ENCODE measurements at places on chromosomes 5 and 9.

DNA sequence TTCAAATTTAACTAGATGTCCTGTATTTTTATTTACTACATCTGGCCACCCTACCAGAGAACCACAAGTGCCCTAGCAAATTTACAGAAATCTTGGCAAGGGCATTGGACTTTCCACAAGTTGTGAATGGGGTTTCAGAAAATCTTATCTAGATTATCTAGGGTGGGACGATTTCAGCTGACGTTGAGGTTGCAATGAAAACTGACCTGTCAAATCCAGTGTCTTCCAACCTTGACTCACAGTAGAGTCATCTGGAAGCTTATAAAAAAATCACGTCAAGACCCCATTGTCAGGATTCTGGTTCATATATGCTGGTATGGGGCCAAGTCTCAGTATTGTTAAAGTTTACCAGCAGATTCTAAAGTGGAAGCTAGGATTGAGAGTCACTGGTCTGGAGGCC is 109.6 kb upstream of the ACTBL2 start:
- no peak for DNase-seq

- peak; percentile 40 for DNase-seq
Measured at GRCh38 chr5:128965011-128965637, at the start of gene SLC27A6. SLC27A6 (plus strand) TSS chr5:128965488; CDS start chr5:128966138, 650 bp downstream.

GRCh38 chr9:96691326-96691725 is 36.2 kb upstream of the PRXL2C start:
- no peak for DNase-seq

DNA sequence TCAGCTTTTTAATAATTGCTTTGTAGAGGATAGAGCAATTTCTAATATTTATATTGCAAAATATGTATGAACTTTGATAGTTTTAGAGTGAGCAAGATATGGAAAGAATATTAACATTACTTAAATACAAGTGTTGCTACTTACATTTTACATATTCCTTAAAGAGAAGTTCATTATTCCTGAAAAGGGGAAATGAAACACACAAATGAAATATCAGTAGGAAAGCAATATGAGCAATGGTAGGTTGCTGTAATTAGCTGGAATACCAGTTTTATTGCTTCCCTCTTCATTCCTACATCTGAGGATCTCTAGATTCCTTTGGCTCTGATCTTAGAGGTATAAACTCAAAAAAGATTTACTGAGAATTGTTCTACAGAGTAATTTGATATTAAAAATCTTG is 414.1 kb downstream of the FAM170A start:
- no peak for DNase-seq

DNA sequence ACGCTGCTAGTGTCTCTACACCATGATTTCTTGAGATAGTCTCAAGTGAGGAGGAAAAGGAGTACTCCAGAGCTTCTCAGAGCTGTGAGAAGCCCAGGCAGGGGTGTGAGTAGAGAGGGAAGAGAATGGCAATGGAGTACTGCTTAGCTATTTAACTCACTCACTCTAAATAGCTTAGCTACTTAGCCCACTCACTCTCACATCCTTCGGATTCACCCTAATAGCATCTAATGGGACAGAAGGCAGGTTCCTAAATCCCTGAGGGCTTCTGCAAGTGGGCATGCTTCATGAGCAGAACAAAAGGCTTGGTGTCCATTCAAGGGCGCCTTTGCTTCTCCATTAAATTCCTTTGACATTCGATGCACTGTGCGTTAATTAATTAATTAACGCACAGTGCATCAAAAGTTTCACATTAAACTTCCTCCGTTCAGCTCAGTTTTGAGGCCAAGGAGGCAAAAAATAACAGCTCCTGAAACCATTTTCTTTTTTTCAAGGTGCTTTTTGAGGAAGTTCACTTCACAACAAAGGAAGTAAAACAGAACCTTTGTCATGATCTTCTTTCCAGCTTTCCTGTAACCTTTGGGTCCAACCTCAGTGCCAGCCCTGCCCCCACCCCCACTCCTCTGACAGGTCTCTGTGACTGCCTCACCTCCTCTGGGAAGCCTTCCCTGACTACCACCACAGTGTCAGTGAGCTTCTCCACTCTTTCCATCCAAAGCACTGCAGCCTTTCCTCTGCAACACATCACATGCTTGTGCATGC is 294.0 kb downstream of the SEC61B start:
- no peak for DNase-seq

DNA sequence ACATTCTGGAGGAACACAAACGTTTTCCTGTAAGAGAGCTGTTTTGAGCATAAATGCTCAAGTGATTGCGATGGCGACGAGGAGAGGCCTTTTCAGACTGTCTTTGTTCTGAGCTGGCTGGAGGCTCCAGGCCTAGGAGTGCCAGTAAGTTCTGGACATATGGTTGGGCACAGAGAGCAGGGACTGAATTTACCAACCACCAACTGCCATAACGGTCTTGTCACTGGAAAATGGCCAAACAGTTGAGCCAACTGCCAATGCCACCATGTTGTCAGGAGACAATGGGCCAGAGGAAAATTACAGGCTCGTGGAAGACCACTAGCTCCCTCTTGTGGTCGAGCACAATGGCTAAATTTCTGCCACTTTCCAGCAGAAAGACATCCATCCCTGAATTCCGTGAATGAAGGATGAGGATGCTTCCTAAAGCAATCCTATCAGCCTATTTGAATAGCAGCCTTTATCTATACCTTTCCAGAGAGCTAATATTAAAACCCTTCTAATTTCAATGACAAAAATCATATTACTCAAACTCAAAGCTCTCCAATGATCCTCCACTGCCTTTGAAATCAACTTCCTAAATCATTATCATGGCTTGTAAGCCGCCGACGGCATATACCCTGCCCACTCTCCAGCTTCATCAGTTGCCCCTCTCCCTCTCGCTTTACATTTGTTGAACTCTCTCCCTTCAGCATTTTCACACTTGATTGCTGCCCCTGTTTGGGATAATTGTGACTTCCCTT is 66.9 kb upstream of the GLIS3 start:
- DNase-seq: peak; percentile 11

DNA sequence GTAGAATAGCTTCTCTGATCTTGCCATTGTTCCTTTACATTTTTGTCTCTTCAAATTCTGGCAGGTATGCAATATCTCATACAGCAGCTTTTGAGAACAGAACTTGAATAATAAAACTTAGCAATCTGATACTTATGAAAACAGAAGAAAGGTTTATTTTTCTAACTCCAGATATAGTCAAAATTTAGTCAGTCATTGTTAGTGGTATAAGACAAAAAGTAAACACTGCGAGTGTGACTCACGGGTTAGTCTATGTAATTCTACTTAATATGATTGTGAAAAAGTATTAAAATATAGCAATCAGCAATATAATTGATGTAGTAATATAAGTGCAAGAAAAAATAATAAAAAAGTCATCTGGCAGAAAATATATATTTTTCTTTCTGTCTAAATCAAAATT is 910.4 kb downstream of the DNAH5 start:
- DNase-seq: no peak

GRCh38 chr9:92749071-92749933 is 15.3 kb downstream of the BICD2 start:
- DNase-seq: no peak

DNA sequence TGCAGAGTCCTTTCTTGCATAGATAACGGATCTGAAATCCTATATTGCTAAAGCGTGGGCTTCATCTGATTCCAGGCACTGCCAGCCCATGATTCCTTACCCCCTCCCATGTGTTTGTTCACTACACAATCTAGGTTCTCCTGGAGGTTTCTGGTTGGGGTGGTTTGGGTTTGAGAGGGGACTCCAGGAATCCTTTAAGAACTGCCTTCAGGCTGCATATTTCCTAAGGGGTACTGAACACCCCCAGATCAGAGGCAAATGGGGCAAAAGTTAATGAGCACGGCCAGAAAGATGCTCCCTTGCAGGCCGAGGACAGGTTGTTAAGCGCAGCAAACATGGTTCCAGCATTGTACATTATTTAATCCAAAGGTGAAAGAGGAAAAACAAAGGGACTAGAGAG is 9.9 kb downstream of the NR2F1 start:
- DNase-seq: no peak

- DNase-seq: peak; percentile 20
Measured at GRCh38 chr9:79570448-79571308, 1.1 kb upstream of the TLE4 start.

GRCh38 chr5:98614341-98614740 is 159.1 kb upstream of the RGMB start:
- no peak for DNase-seq

DNA sequence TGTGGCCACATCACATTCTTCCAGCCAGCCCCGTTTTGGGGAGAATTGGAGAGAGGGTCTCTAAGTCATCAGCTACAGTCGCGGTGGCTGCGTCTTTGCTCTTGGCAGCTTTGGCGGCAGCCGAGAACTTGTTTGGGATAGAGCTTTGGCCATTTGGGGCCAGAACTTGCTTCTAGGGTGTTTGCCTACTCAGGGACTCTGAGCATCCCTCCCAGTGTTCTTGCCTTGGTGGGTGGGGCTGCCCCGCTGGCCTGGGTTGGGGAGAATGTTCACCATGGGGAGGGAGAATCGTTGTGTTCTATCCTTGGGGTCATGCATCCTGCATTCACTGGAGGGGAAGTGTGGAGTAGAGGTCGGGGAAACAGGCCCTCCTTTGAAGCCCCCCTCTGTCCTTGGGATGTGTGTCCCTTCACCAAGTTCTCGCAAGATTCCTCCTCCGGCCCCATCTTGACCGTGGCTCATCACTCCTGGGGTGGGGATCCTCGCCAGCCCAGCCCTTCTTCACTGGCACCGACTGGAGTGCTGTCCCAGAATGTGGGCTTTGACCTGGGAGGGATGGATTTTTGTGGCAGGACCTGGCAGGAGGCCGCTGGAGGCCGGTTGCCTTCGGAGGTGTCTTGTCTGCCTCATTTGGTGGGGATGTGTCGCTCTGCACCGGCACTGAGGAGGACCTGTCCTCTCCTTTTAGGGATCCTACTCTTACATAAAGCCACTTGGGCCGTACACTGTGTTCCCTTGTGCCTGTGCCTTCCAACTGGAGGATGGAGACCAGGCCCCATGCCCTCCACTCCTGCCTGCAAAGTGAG is 3.5 kb downstream of the PHF2 start:
- no peak for DNase-seq

DNA sequence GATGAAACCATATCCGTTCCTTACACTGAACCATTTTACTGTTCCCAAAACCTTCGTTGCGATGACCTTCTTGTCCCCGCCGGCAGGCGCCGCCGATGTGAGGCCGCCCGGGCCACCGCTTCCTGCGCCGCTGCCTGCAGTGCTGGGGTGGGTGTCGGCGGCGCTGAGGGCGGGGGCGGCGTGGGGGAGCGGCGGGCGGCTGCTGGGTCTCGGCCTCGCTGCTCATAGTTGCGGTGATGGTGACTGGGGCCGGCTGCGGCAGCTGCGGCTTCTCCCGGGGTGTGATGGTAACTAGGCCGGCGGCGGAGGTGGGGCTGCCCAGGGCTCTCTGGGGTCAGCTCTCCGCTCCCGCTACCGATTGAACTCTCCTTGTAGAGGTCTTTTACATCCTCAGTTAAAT is 14.1 kb upstream of the OR2S2 start:
- DNase-seq: no peak

- no peak for DNase-seq
Measured at GRCh38 chr9:128153060-128153946, 4.0 kb downstream of the LCN2 start.

DNA sequence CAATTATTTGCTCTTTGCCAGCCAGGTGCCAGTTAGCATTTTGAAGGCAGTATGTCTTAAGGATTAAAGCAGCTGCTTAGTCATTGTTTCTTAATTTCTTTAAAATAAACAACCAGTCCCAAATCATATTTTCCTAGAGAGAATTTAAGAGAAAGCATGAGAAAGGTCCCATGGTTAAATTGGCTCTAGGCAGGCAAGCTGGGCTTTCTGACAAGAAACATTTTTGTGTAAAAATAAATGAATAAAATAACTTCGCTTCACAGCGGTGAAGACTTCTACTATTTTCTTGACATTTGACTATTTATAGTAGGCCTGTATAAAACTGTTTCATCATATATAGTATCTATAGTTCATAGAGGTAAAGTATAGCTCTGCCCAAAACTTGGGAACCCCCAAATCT is 617.7 kb upstream of the C9orf72 start:
- no peak for DNase-seq

DNA sequence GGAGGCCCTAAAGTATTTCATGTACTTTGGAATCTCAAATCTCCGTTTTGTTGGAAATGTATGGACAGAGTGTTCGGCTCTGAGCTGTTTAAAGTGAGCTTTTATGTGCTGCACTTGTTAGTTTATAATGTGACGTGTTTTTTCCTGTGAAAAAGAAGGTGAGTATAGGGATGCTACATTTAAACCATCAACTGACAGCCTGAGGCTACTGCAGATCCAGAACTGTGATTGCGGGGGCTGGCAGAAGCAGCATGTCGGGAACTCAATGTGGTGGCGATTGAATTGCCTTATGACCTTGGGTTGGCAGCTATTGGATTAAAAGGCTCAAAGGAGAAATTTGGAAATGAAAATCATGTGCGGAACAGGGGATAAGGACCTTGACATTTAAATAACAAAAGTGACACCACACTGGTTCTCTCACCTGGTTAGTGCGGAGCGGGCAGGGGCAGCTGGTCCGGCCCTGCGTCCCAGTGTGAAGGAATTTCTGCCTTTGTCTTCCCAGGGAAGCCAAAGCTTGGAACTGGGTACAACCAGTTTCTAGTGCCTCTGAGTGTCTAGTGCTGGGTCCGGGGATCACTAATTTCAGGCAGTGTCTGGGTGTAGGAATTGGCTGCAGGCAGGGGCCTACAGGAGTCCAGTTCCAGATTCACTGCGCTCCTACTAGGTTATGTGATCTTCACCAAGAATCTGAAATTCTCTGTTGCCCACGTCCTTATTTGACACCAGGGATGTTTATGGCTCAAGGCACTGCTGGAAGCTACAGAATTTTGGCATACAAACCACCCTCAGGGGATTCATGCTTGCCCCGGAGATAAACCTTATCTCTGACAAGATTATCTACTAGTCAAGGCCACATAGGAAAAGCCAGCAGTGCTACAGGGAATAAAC is 120.7 kb upstream of the ERCC6L2 start:
- DNase-seq: no peak

DNA sequence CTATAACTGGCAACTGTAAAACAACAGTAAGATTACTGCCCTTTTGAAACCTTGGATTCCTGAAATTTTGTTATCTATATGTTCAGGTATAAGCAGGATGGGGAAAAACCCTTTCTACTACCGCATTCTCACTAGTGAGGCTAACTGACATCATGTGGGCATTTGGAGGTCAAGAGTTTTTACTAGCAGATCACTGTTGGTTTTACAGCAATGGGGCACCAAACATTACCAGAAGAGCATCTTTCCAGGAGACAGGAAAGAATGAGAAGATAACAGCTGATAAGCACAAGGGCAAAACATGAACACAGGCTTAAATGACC is 20.9 kb upstream of the TTC33 start:
- DNase-seq: no peak

Measured in NCI-H510A treated with DMSO at 0.1 percent for 48 hours (cell line).